ENCODE measurements at places on chromosomes 1 and 21.

DNA sequence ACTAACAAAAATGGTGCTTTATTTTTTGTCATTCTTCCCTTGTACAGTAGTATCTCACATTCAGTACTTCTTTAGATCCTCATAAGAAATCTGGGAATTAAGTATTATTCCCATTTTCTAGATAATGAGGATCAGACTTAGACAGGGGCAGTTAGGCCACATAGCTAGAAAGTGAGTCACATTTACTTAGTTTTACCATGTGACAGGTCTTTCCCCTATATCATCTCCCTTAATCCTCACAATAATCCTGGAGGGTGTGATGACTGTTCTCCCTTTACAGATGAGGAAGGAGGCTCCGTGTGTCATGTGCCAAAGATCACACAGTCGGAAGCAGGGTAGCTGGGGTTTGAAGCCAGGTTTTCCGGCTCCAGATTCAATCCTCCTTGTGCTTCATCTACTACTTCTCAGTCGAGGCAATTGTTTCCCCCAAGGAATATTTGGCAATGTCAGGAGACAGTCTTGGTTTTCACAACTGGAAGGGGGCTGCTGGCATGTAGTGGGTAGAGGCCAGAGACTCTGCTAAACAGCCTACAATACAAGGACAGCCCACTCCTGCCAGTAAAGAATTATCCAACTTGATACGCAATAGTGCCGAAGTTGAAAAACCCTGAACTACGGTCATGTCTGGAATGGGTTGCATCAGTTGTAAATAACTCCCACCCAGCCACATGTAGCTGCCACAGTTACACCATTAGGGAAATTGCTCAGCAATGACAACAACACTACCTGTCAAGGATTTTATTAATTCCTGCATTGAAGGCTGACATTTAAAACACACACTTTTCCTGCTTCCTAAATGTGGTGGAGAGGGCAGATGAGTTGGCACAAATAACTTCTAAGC lies 54.5 kb downstream of the C8B start:
- no peak for DNase-seq

- DNase-seq = no peak
Measured at GRCh38 chr1:57036641-57037579, 71.1 kb upstream of the C8B start.

- DNase-seq = no peak
Measured at GRCh38 chr21:46001821-46002681, 20.5 kb downstream of the COL6A1 start.

GRCh38 chr1:95991787-95992520 lies 729.6 kb upstream of the PTBP2 start:
- no peak for DNase-seq

- DNase-seq = no peak
Measured at GRCh38 chr1:164748253-164748899, 189.4 kb downstream of the PBX1 start.

DNA sequence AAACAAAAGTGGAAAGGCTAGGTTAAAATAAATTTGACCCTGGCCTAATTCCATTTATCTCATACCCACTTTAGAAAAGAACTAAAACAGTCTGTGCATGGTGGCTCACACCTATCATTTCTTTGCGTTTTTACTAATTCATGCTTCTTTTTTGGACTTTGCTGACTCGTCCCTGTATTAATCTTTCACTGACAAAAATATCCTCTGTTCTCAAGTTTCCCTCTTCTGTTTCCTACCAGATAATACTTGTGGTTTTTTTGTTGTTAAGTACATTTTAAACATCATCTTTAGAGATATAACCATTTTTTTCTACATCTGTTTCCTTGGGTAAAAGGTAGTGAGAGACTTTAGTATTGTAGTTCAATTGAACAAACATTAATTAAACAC lies 11.5 kb downstream of the CNST start:
- no peak for DNase-seq

- no peak for DNase-seq
Measured at GRCh38 chr1:207021139-207021861, 11.3 kb downstream of the C1orf116 start.

DNA sequence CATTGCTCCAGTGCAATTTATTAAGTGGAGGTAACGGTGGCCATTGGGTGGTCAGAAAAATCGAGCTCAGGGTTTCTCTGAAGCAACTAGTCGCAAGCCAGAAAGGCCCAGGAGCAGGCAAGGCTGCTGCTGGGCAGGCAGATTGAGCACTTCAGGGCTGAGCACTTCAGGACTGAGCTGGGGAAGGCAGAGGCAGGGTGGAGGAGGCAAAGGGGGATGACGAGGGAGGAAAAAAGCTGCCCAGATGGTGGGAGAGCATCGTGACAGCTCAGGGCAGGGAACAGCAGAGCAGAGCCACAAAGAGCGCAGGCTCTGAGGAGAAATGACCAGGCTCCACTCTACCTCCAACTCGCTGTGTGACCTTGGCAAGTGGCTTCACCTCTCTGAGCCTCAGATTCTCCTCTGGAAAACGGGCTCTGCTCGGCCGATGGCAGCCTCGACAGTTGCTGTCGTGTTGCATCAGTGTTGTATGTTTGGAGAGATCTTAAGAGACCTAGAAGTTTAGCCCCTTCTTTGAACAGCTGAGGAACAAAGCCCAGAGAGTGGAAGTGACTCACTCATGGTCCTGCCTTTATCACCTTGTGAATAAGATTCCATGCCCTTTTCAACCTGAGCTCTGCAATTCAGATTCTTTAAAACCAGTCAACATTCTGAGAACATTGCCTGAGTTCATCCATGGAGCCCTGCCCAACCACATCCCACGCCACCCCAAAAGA lies 141.4 kb downstream of the SYF2 start:
- no peak for DNase-seq

DNA sequence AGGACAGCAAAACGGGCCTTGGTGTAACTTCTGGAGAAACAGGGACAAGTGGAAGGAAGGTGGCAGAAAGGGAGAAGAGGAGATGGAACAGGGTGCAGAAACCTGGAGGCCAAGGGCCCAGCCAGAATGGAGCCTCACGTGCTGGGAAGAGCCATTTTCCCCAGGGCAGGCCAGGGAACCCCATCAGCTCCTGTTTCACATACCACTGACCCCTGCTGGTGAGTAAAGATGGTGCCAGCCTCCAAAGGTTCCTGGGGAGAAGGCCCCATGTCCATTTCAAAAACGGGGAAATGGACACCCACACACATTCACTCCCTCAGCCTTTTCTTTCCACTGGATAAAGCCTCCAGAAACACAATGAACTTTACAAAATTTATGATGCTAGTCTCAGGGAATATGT lies 57.6 kb upstream of the JUN start:
- no peak for DNase-seq

DNA sequence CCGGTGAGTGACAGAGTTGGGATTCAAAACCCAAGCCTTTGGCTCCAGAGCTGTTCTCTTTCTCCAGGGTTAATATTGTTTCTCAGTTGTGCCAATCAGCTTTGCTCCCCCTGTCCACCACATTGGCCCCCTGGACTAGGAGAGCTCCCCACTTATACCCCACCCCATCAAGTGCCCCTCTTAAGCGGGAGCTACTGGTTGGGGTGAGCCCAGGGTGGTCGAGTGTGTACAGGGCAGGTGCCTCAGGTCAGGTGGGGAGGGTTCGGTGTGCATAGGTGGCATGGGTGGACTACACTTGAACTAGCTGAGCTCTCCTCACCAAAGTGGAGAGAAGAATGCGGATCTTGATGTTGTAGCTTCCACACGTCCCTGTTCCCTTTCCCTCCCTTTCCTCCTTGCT lies 14.2 kb downstream of the KCNA2 start:
- no peak for DNase-seq
